Fibroblast of villous mesenchyme (primary cell): ENCODE measurements at places on chromosomes 3 and 15. TPM values are rescaled to one million over a fixed set of nuclear protein-coding genes. Genes with fewer than 3 reads are reported as not detected.

SLC6A1 gene
- not detected in 2 replicates for total RNA-seq

PCOLCE2 gene
- under 0.01 TPM in 1 of 2 replicates, not detected in the other for total RNA-seq

ARPP21 gene
- total RNA-seq: not detected in 2 replicates

HRG gene
- total RNA-seq: not detected in 2 replicates

FAM174B gene
- 0.97 and 3.9 TPM in 2 replicates for total RNA-seq
